ENCODE measurements at places on chromosomes 16 and 17. TPM values are rescaled to one million over a fixed set of nuclear protein-coding genes. Genes with fewer than 3 reads are reported as not detected.

The CDH16 gene
- not detected for total RNA-seq

The HOXB7 gene
- 16.8 TPM for total RNA-seq

The TPSD1 gene
- total RNA-seq = 2.0 TPM

The IKZF3 gene
- 2.3 TPM for total RNA-seq

The KDM6B gene
- total RNA-seq = 89.7 TPM

The PRAC1 gene
- not detected for total RNA-seq

Measured in breast epithelium (tissue), 4 donors.